Activated CD8-positive, alpha-beta memory T cell treated with anti-CD3 and anti-CD28 coated beads, Interleukin-2, amount 50 U/mL, for 48 hours (primary cell): ENCODE measurements at places on chromosomes 6 and 20.

GRCh38 chr20:38033330-38034107 is at the start of the genes RPRD1B and TTI1:
Gene RPRD1B, plus strand, starts transcription at chr20:38033746. Its CDS starts 202 bp downstream, at chr20:38033948.
Gene TTI1, minus strand, starts transcription at chr20:38033456. Its CDS starts 19,640 bp downstream, at chr20:38013816.
- peak; percentile 95 for DNase-seq

DNA sequence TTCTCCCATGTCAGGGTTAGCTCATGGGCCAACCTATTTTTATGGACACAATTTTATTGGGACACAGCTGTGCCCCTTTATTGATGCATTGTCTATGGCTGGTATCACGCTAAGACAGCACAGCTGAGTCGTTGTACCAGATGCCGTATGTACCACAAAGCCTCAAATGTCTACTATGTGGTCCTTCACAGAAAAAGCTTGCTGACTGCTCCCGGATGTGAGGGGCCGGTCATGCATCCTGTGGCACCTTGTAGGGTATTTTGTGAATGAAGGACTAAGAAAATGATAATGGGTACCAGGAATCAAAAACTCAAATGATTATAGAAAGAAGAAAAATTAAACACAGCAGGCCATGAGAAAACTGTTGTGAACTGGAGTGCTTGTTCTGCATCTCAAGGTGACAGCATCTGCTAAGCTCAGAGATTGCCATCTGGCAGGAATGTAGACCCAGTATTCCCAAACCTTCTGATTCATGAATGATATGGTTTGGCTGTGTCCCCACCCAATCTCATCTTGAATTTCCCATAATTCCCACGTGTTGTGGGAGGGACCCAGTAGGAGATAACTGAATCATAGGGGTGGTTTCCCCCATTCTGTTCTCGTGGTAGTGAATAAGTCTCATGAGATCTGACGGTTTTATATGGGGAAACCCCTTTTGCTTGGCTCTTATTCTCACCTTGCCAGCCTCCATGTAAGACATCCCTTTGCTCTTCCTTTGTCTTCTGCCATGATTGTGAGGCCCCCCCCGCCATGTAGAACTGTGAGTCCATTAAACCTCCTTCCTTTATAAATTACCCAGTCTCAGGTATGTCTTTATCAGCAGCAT is 248.5 kb downstream of the TSHZ2 start:
- DNase-seq: no peak

DNA sequence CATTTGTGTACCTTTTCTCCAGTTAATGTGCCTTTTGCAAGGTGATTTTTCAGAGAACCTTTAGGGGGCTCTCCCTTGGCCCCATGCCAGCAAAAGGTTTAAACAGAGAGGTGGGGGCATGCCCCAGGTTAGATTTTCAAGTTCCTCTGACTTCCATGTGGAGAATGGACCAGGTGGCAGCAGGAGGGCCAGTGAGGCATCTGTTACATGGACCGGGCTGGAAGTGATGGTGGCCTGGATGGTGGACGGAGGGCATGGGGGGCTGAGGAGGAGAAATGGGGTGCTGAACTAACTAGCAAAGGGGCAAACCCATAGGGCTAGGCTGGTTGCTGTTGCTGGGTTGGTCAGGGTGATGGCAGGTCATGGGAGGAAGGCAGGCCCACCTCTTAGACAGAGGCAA is 20.7 kb upstream of the BPI start:
- DNase-seq: peak; percentile 29

DNA sequence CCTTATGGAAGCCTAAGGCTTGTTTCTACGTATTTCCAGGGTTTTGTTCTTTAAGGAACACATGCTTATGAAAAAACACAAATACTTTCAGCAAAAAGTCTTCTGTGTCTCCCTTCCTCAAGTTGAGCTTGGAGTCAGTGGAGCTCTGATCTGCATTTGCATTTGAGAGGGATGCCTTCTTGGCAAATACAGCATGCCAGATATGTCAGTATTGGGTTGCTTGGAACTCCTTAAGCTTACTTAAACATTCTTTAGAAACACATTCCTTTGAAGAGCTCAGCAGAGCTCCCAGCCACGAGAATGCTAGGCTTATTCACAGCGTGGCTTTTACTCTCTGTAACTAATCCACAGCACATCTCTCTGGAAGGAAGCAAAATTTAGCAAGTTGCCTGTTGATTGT is 68.3 kb downstream of the ANKRD6 start:
- no peak for DNase-seq
